Stimulated activated CD8-positive, alpha-beta memory T cell treated with anti-CD3 and anti-CD28 coated beads, Interleukin-4, amount 100 ng/mL, for 4 hours (primary cell): ENCODE measurements at places on chromosomes 4 and X.

- DNase-seq, result no peak
Observed at GRCh38 chr4:57071326-57071725, 38.9 kb downstream of the IGFBP7 start.

DNA sequence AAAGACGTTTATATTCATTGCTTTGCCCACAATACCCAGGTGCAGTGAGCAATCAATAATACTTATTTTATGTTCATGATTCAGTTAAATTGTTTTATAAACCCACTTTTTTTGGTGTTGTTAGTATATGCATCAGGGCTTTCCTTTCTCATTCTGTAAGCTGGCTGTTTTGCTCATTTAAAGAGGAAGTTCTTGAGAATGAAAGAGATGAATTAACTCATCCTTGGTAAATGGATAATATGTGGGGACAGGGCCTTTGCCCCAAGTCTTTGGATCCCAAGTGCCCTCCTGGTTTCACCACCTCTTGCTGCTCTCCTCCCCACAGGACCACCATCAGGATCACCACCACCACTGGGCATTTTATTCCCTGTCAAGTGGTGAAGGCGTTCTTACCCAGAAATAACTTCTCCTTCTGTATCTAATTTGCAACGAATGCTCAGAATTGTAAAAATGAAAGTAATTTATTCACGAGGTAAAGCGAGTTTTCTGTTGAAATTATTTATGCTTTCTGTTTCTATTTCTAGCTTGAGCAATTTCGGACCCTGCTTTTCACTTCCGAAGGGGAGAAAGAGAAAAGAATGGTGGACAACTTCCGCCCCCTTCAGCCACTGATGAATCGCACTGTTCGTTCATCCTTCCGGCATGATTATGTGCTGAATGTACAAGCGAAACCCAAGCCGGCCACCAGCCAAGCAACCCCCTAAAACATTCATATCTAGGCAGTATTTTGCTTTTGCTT, 8.2 kb upstream of the ZRSR2 start:
- no peak for DNase-seq

DNA sequence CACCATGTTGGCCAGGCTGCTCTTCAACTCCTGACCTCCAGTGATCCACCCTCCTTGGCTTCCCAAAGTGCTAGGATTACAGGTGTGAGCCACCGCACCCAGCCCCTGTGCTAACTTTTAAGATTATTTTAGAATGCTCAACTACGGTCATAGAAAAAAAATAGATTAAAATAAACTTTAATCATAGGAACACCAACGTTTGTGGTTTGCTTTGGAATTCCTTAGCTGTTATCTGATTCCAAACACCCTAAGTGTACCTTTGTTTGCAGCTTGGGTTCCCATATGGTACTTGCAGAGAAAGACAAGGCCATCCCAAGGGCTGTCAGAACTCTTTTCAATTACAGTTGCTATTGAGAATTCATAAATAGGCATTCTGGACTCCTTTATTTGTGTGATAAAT, 90.1 kb upstream of the EFHC2 start:
- no peak for DNase-seq

- DNase-seq, result no peak
Observed at GRCh38 chr4:46944345-46944744, 35.3 kb upstream of the COX7B2 start.

DNA sequence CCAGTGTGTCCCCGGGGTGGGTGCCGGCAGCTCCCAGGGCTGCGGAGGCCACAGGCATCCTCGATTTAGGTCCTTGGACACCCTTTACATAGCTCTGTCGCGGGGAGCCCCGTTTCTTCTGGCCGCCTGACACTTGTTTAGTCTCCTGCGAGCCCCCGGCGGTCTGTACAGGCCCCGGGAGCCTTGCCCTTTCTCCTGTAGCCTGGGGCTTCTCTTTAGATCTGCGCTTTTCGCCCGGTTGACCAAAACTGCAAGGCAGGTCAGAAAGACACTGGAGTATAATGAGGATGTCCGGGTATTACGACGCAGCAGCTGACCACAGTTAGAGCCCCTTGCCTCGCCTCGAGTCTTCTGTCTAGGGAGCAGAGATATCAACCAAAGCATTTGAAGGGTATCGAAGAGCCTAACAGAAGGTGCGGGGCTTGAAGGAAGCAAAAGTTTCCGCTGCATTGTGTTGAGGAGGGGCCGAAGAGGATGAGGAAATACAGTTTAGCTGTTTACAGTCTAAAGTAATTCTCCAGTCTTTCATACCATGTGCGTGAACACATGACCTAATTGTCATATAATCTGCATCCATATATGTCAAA, 479 bp downstream of the BRCC3 start:
- DNase-seq, result no peak

DNA sequence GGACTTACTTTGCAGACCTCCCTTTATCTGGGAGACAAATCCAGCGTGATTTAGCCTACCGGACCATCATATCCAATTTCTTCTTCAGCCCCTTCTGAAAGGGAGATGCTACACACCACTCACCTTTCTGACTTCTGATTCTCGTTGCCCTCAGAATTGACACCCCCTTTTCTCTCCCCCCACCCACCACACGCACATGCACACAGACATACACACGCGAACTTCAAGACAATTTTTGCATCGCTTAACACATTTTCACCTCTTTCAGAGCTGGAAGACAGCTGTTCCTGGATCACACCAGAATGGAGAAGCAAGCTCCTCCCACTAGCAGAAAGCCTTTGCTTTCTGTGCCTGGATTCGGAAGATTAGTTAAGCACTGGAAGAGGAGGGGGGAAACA, 1.0 kb upstream of the SNCA start:
- no peak for DNase-seq

DNA sequence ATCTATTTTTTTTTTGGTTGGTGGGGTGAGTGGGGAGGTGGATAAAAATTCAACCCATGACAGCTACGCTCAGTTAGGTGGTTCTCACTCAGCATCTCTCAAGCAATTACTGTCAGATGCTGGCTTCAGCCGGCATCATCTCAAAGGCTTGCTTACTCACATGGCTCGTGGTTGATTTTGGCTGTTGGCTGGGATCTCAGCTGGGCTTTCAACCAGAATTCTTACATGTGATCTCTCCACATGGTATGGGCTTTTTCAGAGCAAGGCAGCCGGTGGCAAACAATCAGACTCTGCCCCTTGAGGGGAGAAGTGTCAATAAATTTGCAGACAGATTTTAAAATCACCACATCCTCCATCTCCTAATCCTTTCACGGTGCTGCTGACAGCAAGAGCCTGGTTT, 47.2 kb downstream of the SLC34A2 start:
- DNase-seq, result no peak

- no peak for DNase-seq
Observed at GRCh38 chrX:13088156-13088487, 43.7 kb upstream of the FAM9C start.

DNA sequence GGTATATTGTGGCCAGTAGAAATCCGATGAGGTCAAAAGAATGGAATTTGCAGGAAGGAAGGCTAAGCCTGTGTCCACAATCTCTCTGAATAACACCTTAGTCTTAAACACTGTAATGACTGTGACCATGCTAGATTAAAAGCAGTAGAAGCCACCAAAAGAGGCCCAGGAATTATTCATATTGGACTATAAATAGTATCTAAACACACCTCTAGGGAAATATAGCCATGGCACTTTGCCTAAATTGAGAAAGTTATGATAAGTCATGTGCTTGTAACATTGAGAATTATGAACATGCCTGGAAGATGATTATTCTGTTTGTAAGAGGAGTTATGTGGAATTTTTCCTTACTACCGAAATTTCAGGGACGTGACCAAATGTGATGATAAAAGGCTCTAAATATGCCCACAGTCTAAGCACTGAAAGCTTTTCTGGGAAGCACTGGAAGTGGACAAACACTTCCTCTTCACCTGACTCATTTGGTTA, 298.5 kb downstream of the KCTD8 start:
- DNase-seq, result no peak

DNA sequence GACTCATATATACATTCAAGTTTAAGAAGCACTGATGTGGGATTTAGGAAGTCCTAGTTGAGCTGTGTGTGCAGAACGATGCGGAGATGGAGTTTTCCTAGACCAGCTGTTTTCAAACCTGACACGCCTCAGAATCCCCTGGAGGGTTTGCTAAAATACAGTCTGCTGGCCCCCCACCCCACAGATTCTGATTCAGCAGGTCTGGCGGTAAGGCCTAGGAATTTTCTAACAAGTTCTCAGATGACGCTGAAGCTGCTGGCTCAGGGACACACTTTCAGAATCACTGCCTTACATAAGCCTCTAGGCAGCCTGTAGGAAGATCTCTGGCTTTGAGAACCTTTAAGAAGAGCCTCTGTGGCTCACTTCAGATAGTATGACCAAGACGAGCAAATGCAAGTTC, 73.1 kb downstream of the PHEX start:
- DNase-seq, result no peak

DNA sequence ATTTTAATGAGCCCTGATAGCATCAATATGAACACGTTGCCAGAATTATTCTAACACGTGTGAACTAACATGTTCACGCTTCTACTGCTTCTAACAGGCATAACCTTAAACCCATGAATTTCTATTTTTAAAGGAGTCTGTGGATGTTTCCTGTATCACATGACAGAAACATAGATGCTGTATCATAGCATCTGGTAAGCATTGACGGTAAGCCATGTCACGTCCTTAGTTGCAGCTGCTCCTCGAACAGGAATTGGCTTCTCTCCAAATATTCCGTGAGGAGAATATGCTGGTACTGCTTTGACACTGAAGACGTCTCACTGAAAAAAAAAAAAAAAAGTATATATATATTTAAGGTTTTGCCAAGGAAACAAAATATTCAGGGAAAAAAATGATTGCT, 105.1 kb upstream of the MXRA5 start:
- no peak for DNase-seq

DNA sequence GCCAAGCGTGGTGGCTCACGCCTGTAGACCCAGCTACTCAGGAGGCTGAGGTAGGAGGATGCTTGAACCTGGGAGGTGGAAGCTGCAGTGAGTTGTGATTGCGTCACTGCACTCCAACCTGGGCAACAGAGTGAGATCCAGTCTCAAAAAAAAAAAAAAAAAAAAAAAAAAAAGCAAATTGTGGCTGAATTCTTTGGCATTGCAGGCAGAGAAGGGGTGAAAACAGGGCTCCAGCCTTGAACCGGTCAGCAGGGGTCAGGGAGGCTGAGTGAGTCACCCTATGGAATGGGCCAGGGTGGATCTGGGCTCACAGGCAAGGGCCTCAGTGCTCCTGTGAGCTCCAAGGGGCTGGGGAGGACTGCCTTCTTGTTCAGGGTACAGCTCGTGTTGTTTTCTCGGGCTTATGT, 13.2 kb upstream of the FAM3A start:
- no peak for DNase-seq

DNA sequence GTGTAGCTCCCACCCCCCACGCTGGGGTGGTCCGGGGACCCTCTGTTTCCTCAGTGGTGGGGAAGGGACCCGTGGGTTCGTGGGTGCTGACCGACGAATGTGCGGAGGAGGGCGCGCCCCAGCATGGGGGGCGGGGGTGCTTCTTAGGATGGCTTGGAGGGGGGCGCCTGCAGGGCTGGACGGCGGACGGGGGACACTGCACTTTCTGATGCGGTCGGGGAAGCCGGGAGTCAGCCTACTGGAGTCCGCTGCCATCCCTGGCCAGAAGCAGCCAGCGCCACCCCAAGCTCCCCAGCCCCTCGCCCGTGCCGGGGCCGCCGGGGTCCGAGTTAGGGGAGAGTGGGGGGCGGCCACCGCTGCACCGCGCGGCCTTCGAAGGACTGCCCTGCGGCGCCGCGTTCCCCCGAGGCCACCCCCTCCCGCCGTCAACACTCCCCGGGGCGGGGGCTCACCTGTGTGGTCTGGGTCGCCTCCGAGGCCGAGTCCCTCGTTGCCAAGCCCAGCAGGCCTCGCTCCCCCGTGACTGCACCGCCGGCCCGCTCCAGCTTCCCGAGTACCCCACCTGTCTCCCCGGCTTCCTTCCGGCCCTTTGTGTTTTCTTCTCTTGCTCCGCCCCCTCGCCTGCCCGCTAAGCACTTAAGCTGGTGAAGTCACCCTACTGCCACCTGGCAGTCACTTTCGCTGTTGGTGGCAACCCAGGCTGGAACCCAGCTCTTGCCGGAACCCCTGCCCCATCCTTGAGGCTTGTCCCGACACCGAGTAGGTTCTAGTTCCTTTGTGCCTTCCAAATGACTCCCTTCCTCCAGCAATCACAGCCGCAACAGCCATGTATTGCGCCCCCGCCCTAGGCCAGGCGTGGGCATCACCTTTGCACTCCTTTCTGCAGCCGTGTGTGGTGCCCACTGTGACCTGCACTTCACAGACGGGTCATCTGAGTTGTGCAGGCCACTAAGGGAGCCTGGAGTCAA, at the start of gene OCIAD2:
TSS of gene OCIAD2 (minus strand) at position 569 of the 968 bp plus-strand sequence. CDS start 2,225 bp downstream, outside the sequence.
- peak; percentile 72 for DNase-seq

- DNase-seq, result no peak
Observed at GRCh38 chr4:164856396-164856795, 20.6 kb upstream of the APELA start.

GRCh38 chr4:104532677-104533076, 38.0 kb upstream of the CXXC4 start:
- no peak for DNase-seq

- no peak for DNase-seq
Observed at GRCh38 chrX:39996536-39996935, 101.2 kb downstream of the BCOR start.

DNA sequence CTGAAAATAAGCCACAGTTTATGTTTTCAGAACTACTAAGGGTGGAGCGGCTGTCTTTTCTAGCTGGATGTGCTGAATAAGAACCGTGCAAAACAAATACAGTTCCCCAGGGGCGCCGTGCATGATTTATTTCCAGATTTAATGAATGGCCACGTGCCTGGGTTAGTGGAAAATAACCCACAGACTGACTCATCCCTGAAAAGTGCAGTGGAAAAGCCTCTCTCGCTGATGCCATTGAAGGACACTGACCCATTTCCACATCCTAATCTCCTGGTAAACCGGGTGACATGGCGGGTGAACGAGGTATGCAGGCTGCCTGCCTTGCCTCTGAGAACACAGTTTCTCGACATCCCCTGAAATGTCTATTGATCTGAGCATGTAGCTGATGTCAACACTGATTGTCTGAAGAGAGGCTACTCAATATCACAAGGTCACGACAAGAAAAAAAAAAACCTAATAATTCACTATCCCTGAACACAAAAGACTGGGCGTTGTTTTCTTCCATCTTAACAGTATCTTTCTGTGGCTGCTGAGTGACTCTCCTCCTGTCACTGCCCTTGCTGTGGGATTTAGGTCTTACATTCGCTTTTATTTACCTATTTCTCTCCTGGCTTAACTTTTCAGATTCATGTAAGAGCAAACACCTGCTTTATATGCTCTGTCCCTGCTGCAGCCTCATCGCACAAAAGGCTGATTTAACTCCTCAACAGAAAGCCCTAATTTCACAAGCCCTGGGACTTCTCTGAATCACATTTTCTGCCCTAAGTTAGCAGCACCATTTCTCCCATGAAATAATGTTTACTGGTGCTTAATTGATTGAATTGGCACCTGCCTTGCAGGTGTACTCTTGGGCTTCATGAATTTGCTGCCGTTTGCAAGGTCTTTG, 76.9 kb upstream of the SCOC start:
- DNase-seq, result no peak

GRCh38 chr4:182067828-182068227, 175.4 kb upstream of the TENM3 start:
- DNase-seq, result no peak
